ENCODE measurements at places on chromosomes 6 and 20.

- DNase-seq: no peak
These were observed 22.7 kb downstream of the OLIG3 start for GRCh38 chr6:137471497-137471896.

- DNase-seq: no peak
These were observed 59.9 kb downstream of the NUDT3 start for GRCh38 chr6:34332251-34333198.

- no peak for DNase-seq
These were observed 889.1 kb upstream of the MAP3K7 start for GRCh38 chr6:91476000-91476399.

GRCh38 chr6:87600576-87600975 lies 10.6 kb downstream of the ORC3 start:
- DNase-seq: no peak

- no peak for DNase-seq
These were observed 215.9 kb downstream of the ARHGAP18 start for GRCh38 chr6:129494099-129494498.

DNA sequence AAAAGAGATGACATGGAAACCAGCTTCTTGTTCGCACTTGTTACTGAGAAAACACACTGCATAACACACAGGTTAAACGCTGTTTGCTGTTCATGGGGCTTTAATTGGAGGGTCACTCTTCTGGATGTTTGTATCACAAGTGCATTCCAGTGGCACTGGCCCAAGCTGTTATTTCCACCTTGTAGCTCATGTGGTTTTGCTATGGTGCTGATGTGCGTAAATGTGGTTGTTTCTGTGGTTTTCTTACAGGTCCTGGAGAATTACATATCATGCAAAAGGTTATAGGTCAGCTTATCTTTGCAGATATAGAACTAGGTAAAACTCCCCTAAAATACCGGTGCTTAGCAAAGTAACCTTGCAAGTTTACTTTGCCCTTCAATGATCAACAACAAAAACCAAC lies 89.3 kb upstream of the AHI1 start:
- DNase-seq: no peak

DNA sequence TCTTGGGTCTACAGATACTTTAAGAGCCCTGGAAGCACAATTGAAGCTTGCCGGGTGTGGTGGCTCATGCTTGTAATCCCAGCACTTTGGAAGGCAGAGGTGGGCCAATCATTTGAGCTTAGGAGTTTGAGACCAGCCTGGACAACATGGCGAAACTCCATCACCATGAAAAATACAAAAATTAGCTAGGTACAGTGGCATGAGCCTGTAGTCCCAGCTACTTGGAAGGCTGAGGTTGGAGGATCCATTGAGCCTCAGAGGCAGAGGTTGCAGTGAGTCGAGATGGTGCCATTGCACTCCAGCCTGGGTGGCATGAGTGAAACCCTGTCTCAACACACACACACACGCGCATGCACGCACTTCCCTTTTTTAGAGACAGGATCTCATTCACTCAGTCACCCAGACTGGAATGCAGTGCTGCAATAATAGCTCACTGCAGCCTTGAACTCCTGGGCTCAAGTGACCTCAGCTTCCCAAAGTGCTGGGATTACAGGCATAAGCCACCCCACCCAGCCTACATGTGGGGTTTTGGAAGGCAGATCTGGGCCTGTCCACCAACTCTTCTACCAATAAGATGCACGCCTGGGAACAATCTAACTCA lies 182.5 kb upstream of the JARID2 start:
- DNase-seq: no peak

DNA sequence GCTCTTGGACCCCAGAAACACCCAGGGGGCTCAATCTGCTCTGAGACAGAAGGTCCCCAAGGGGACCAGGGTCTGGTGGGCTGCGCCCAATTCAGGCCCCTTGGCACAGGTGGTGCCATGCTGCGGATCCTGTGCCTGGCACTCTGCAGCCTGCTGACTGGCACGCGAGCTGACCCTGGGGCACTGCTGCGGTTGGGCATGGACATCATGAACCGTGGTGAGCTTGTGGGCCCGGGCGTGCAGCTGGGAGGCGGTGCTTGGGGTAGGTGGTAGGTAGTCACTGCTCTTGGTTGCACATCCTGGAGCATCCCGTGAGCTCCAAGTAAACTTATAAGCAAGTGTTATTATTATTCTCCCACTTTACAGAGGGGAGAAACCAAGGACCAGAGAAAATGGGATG lies at the start of gene BPIFB6:
Gene BPIFB6 (plus strand): TSS at position 118 of the 400 bp plus-strand sequence. CDS start 0 bp downstream, at position 118.
- DNase-seq: no peak

GRCh38 chr6:101458336-101458735 lies 64.8 kb downstream of the GRIK2 start:
- DNase-seq: no peak

DNA sequence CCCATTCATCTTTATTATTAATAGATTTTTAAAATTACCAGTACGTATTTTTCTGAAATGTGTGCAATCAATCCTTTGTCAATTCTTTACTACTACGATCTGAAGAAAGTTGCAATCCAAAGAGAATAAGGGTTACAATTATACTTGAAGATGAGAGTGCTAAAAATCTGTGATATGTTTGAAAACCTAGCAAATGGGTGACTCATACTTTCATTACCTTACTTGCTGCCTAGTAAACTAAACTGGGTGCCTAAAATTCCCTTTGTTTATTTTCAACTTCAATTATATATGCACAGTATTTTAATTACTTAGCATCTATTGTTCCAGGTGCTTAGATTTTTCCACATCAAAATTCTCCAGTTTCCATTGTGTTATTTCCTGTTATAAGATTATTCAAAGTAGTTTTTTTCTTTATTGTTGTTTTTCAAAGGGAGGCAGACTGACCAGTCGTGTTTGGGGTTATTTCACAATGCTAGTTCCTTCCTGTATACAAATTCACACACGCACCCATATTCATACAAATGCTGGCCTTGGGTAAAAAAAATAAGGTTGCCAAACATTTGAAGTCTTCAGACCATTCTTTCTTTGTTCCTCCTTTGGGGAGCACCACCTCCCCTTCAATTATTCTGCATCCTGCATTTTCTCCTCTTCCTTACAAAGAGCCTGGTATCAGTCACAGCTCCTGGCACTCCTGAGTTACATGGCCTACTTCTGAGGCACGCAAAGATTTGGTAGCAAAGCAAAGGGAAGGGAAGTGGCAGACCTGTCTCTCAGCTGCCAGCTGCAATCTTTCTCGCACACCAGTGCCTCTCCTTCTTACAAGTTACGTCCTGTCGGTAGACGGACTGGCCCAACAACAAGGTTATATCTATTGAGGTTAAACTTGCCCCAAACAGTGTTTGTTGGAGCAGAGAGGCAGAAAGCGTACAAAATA lies 16.2 kb upstream of the FAM135A start:
- no peak for DNase-seq

DNA sequence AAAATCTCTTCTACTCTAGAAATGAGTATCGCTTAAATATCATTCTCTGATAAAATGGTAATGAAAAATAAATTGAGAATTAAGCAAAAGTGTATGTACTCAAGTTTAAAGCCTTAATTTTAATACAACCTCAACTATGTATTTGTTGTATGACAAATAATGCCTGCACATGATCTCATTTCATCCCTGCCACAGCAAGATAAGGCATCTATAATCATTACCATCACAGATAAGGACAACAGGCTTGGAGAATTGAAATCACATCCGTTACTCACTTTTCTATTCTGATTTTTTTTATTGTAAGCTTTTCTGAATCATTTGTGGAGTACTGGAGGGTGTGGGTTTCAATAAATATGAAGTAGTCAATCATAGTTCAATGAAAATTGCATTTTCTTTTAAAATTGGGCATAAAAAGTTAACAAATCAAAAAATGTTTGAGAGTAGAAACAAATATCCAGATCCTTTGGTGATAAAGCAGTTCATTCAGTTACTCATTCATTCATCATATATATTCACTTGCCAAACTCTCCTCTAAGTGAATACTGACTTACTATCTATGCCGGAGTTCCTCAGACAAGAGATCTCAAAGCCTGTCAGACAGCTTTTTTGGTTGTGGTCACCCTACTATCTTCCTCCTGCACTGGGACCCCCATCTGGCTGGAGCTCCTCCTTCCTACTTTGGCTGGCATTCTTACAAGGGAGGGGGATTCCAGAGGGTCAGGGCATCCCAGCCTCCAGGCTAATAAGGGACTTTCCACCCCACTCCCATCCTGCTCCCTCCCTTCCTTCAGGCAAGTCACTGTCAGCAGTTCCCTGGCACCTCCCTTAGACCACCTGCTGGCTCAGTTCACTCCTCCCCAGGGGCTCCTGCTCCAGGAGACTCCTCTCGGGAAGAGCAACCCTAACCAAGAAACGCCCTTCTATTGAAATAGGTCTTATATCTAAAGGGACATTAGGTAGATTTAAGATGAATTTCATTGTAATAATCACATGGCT lies 118.6 kb downstream of the OGFRL1 start:
- no peak for DNase-seq

DNA sequence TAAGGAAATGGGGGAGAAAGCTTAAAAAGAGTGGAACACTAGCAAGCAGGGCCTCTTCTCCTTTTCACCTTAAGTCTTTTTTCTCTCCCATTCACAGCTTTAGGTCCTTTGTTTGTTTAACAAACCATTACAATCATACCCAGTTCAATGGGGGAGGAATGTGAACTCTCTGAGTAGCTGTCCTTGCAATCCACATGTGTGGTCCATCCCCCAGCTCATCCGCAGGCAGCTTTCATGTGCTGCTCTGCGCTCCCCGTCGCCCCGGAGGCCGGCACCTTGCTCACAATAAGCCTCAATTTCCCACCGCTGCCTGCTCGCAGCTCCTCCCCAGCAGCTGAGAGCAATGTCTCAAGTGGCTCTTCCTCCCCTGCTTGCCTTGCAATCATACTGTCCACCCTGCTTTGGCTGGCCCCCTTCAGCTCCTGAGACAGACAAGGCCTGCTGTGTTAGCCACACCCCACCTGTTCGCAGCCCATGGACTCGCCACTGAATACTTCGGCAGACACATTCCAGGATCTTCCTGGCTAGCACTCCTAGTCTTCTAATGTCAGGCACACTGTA lies 49.1 kb downstream of the PLAGL1 start:
- DNase-seq: no peak

GRCh38 chr6:42263165-42263728 lies 45.6 kb upstream of the MRPS10 start:
- DNase-seq: no peak

- DNase-seq: no peak
These were observed 79.6 kb downstream of the OLIG3 start for GRCh38 chr6:137414599-137414998.

GRCh38 chr6:34953061-34954025 lies 64.3 kb downstream of the ANKS1A start:
- DNase-seq: no peak

GRCh38 chr6:16277101-16277981 lies 39.0 kb downstream of the GMPR start:
- DNase-seq: no peak

DNA sequence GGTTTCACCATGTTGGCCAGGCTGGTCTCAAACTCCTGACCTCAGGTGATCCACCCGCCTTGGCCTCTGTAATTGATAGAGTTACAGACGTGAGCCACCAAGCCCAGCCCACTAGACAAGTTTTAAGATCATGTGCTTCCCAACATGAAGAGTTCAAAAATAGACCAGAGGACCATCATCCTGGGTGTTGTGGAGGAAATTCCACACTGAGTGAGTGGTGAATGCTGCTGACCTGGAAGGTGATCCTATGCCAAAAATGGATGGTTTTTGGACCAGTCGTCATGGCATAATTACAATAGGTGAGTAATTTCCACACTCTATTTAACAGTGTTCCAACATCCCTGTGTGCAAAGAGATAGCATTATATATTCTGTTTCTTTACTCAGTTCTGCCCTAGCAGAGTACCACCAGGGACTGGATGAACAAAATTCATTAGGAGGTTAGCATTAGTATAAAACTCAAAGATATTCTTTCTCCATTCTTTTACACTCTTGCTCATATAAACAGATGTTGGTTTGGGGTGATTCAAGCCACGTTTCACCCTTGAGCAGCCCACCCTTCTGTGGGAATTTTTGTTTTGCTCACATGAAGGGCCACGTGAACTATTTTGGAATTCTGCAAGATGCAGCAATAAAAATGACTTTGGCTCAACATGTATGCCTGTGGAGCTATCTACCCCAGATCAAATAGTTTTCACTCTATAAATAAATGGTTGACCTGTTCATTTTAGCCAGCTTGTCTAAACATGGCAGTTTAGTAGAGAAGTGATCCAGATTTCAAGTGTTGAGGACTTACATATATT lies 206.2 kb upstream of the TCF21 start:
- DNase-seq: no peak

GRCh38 chr6:163668061-163668426 lies 253.5 kb downstream of the QKI start:
- DNase-seq: no peak

- no peak for DNase-seq
These were observed 357.9 kb upstream of the AGPAT4 start for GRCh38 chr6:161631676-161632194.

- no peak for DNase-seq
These were observed 64.5 kb upstream of the ATXN1 start for GRCh38 chr6:16825784-16826183.

DNA sequence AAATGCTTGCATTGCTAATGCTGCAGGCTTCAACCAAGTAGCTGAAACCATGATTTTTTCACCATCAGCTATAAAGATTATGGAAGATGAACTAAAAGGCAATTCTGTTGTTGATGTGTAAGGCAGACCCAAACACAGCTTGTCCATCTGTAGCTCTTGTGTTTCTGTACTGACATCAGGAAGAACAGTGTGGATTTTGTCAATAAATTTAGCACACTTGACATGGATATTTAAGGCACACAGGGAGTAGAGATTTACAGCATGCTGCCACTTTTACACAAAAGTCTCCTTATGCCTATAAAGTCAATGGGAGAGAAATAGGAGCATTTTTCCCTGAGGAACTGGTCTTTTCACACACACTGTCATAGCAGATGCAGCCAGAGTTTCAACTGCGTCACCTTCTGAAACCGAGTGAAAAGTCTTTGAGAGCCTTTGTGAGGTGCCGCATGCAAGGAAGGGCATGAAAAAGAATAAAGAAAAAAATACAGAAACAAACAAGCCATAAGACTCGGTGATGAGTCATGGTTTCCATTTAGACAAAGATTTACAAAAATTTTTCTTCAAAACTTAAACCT lies 261.4 kb upstream of the TFAP2D start:
- no peak for DNase-seq

DNA sequence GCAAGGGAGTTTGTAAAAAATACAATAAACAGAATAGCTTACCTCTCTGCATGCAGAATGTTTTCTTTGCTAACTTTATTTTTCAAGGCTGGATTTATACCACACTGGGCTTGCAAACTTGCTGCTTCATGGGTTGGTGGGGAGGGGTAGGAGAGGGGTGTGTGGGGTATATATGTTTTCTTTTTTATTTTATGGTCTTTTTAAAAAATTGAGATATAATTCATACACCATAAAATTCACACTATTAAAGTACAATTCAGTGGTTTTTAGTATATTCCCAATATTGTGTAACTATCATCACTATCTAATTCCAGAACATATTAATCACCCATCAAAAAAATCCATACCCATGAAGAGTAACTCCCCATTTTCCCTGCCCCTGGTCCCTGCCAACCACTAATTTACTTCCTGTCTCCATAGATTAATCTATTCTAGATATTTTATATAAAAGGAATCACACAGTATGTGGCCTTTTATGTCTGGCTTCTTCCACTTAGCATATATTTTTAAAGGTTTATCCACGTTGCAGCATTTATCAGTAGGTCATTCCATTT lies 14.3 kb upstream of the TRPC4AP start:
- DNase-seq: no peak

GRCh38 chr20:32289661-32290431 lies 12.4 kb downstream of the KIF3B start:
- DNase-seq: no peak

- DNase-seq: no peak
These were observed 18.8 kb downstream of the PARD6B start for GRCh38 chr20:50750145-50750671.

GRCh38 chr6:89357390-89357789 lies 4.9 kb upstream of the UBE2J1 start:
- DNase-seq: no peak

Measured in stimulated activated CD4-positive, alpha-beta T cell treated with anti-CD3 and anti-CD28 coated beads, Interleukin-4, amount 100 ng/mL, for 4 hours (primary cell).